Left renal cortex interstitium (tissue), 4 donors: ENCODE measurements at places on chromosomes 6 and 20. TPM values are rescaled to one million over a fixed set of nuclear protein-coding genes. Genes with fewer than 3 reads are reported as not detected.

FRS3 gene
- polyA plus RNA-seq: 6.0 TPM

MUC21 gene
- polyA plus RNA-seq: not detected

NELFE gene
- 92.0 TPM for polyA plus RNA-seq

CD93 gene
- polyA plus RNA-seq: 40.4 TPM

ATP9A gene
- 53.9 TPM for polyA plus RNA-seq

SNAI1 gene
- polyA plus RNA-seq: 12.7 TPM
